ENCODE measurements at places on chromosomes 7 and 10.

DNA sequence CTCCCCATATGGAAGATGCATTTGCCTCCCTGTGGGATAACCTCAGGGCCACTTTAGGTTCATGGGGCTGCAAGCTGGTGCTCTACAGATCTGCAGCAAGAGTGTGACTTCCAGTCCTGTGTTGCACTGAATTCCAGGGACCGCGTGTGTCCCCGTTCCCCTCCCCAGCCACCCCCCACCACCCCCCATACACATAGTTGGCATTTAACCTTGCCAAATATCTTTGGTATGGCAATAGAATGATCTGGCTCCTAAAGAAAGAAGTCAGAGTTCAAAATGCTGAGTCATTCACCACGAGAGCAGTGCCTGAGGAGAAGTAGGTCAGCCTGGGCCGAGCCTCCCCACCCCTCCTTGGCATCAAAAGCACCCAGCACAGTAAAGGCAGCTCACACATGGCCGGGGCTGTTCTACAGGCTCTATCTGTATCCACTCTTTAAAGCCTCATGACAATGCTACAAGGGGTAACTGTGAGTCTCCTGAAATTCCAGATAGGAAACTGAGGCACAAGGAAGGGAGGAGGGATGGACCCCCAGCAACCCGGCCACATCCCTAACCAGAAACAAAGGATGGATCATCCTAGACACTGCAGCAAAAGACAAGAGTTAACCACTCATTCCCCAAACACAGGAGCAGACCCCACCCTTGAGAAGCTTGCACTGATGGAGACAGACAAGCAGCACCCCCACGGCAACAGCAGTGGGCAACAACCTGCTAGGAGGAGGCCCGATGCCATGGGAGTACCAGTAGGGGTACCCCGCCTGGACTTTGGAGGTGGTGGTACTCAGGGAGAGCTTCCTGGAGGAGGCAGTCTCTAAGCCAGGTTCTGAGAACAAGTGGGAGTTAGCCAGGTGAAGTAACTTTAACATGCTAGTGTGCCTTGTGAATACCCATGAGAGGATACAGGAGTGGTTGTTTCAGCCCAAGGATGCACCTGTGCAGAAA lies 70.3 kb upstream of the NANOS1 start:
- DNase-seq: no peak

DNA sequence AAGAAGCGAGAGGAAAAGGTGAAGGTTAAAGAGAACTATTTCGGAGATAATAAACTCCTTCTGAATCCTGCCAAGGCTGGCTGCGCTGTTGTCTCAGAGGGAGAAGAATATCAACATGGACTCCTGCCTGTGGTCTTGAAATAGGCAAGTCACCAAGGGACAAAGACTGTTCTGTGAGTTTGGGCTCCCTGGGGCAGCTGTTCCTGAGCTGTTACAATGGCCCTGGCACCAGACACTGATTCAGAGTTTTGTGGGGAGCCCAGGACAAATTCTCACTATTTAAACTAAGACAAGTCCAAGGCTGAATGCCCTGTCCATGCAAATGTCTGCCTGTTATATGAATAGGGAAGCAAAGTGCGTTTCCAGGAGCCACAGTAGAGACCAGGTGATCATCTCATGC lies 81.4 kb downstream of the PRPF18 start:
- DNase-seq: no peak

DNA sequence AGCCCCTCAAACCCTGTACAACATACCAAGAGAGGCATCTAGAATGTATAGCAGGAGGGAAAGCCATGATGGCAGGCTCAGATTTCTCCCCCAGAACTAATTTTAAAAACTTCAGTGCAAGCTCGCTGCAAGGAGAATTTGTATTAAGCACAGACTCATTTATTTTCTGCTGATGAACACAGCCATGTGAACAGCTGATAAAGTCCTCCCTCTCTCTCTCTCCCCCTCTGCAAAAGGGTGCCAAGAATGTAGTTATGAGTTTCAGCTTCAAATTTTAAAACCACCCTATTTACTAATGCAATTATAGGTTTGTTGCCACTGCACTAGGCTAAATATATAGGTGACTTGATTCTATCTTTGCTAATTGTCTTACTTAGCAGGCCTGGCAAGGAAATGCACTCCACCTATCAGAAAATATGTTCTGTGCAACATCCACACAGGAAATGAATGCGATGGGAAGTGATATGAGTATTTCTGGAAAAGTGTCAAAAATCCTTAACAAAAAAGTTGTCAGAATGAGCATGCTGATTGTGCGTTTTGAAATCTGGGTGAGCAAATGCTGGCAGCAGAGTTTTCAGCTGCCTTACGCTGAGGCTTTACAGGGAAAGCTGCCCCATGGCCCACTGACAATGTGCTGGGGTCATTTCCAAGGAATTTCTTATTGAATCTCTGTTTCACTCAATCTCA lies 43.4 kb upstream of the GHITM start:
- no peak for DNase-seq

- no peak for DNase-seq
Measured at GRCh38 chr10:45433716-45434469, 59.9 kb downstream of the ALOX5 start.

- DNase-seq: no peak
Measured at GRCh38 chr7:100583132-100584053, 2.5 kb downstream of the LRCH4 start.

GRCh38 chr10:2891770-2892124 lies 175.6 kb upstream of the PFKP start:
- DNase-seq: no peak

- no peak for DNase-seq
Measured at GRCh38 chr7:69959789-69960499, 361.7 kb downstream of the AUTS2 start.

- no peak for DNase-seq
Measured at GRCh38 chr10:73856261-73856660, 18.1 kb downstream of the CAMK2G start.

GRCh38 chr10:114483575-114483974 lies 79.3 kb upstream of the AFAP1L2 start:
- no peak for DNase-seq

DNA sequence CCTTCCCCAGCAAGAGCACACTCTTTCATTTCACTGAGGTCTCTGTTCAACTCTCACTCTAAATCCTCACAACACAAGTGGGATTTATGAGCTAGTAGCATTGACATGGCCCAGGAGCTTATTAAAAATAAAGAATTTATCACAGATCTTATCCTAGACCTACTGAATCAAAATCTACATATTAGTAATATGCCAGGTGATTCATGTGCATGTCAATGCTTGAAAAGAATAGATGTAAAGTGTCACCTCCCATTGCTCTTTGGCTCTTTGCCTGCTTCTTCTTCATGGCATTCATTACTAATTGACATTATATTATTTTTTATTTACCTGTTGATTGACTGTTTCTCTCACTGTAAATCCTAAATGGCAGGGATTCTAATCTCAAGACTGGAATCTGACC lies 459.2 kb upstream of the LRRTM3 start:
- no peak for DNase-seq

- no peak for DNase-seq
Measured at GRCh38 chr7:159127691-159128642, 16.7 kb downstream of the VIPR2 start.

DNA sequence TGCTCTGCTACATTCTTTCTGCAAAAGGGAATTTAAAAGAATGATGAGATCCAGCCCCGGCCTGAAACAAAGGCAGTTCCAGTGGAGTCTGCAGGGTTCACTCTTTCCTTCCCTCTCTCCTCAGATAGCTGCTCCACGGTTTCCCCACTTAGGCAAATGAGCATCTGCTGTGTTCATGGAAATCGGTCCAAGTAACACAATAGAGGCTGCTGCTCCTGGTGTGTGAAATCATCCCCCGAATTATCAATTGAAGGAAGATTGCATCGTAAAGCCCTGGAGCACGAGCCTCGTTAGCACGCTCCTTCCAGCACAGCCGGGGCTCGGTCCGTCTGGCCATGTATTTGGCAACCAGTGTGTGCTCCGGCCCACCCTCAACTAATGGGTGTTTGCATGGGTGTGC lies 108.3 kb upstream of the DPP6 start:
- DNase-seq: no peak
